ENCODE measurements at places on chromosomes 7 and 10. TPM values are rescaled to one million over a fixed set of nuclear protein-coding genes. Genes with fewer than 3 reads are reported as not detected.

Gene UTF1
- not detected for total RNA-seq

Gene AKR1C8
- 0.66 TPM for total RNA-seq

Gene SNX10
- 72.0 TPM for total RNA-seq

Gene CYP3A7
- total RNA-seq: not detected

Gene PIK3CG
- 8.6 TPM for total RNA-seq

Gene PHKG1
- total RNA-seq: 0.91 TPM

Gene FBXL15
- total RNA-seq: 17.9 TPM

Gene FAM200A
- total RNA-seq: 6.8 TPM

GRCh38 chr10:10094691-10095090 is 923.0 kb upstream of the CELF2 start:
- DNase-seq: no peak

GRCh38 chr7:127833641-127834040 is 181.6 kb downstream of the SND1 start:
- no peak for DNase-seq

- no peak for DNase-seq
Measured at GRCh38 chr10:75429159-75429827, 2.1 kb upstream of the LRMDA start.

DNA sequence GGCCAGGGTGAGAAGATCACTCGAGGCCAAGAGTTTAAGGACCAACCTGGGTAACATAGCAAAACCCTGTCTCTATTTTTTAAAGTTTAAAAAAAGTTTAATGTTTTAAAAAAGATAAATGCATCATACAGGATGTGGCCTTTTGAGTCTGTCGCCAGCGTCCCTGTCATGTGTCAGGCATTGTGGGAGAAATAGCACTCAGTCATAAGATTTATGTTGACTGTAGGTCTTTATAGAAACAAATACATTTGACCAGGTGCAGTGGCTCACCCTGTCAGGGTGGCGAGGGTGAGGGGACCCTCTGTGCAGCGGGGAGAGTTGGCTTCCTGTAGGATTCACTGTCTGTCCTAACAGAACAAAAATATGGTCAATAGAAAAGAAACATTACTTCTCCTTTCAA is 63.5 kb upstream of the SH2B2 start:
- DNase-seq: no peak

DNA sequence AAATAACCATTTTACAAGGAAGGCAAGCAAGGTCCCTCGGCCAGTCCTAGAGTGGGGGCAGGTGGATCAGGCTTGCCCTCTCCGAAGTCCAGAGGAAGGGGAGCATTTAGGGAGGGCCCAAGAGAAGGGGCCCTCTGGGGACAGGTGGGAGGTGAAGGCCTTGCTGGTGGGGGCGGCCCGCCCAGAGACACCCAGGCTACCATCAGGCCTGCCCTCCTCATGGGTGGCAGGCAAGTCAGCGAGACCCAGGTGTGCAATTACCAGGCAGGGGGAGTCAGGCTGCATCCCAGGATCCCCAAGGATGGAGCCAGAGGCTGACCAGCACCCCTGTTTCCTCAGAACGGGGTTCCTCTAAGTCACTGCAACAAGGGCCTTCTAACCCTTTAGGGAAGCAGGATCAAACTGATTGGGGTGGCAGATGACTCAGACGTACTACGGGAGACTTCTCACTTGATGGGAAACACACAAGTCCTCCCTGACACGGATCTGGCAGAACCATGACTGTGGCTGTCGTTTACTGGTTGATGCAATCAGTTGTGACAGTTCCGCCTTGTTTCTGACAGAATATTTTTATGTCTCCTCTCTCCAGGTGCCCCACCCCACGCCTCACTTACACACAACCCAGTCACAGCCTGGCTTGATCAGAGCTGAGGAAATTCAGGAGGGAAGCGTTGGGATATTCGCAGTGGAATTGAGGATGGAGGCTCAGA is 8.2 kb downstream of the LOXL4 start:
- no peak for DNase-seq

DNA sequence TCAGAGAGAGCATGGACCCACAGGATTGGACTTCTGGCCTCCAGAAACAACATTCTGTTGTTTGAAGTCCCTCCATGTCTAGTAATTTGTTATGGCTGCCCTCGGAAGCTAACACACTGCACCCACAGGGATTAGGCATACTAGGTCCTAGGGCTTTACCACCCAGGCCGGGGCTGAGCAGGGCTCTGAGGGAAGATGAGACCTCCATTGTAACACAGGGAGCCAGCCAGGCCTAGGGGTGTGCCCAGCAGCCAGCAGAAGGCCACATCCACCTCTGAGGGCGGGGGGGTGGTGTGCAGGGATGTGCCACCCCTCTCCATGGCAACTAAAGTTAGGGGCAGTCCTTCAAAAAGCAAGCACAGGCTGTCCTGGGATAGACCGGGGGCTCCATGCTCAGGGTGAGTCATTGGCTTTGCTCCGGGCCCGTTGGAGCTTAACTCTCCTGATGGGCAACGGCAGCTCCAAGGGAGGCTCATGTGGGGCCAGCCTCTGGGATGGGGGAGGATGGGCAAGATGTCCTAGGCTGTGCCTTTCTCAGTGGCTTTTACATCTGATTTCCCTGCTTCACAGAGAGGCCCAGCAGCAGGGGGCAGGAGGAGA is 96.6 kb upstream of the GPR26 start:
- DNase-seq: no peak

DNA sequence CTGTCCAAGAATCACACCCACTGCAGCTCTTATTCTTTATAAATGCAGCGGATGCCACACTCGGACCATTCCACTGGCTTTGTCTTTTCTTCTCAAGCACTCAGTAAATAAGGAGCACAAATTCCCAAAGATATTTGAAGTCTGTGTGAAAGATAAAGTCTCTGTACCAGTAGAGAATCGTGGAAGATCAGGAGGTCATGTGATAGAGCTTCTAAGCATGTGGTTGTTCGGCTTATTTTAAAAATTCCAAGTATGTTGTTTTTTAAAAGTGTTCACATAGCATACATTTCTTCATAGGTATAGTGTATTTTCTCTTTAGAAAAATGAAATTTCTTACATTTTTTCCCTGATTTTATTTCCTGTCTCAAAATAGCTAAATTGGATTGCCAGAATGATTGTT is 75.8 kb downstream of the NOC3L start:
- no peak for DNase-seq

GRCh38 chr7:79734181-79734580 is 280.7 kb upstream of the MAGI2 start:
- no peak for DNase-seq

DNA sequence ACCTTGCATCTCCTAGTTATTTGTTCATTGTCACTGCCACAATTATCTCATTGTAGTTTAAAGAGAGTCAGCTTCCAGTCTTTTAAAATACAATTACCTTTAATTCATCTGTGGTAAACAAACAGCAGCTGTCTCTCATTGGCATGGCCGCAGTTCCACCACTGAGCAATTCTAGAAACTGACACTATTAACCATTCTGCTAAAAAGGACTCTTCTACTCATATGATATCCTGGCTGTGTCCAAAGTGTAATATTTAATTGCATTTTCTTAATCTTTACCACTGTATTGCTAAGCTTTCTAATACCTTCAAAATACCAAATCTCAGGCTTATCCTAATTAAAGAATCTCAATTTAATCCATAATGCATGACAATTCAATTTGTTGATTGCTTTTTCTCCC is 639.0 kb downstream of the AUTS2 start:
- no peak for DNase-seq

GRCh38 chr7:115914951-115915350 is 115.6 kb downstream of the TFEC start:
- no peak for DNase-seq

Measured in kidney (tissue), 22 donors.